ENCODE measurements at places on chromosomes 3 and 15.

GRCh38 chr3:104044002-104044401 lies 1322.7 kb upstream of the ALCAM start:
- no peak for DNase-seq

- DNase-seq: no peak
Measured at GRCh38 chr15:31266712-31267111, 59.9 kb upstream of the KLF13 start.

- no peak for DNase-seq
Measured at GRCh38 chr3:4356546-4357410, 53.6 kb downstream of the SETMAR start.

DNA sequence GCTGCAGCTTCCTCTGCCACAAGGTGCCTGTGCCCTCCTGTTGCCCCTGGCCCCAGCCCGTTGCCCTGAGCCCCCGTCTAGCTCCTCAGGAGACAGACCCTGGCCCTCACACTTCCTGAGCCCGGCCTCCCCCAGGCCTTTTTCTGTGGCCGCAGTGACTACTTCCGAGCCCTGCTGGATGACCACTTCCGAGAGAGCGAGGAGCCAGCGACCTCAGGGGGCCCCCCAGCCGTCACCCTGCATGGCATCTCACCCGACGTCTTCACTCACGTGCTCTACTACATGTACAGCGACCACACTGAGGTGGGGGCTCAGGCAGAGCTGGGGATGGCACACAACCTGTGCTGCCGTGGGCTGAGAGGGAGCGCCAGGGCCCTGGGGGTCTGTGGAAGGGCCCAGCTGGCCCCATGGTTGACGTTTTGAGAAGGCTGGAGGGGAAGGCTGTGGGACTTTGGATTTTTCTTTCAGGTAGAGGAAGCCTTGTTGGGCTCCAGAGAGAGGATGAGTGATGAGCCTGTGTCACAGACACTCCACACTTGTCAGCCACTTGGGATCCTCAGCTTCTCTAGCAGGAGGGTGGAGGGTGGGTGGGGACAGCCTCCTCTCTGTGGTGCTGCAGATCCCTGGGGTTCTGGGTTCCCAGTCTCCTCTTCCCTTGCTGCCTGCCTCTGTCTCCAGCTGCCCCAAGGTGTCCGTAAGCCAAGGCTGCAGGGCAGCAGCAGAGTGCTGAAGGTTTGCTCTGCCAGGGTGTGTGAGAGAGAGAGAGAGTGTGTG lies 5.0 kb downstream of the ABTB1 start:
- no peak for DNase-seq

DNA sequence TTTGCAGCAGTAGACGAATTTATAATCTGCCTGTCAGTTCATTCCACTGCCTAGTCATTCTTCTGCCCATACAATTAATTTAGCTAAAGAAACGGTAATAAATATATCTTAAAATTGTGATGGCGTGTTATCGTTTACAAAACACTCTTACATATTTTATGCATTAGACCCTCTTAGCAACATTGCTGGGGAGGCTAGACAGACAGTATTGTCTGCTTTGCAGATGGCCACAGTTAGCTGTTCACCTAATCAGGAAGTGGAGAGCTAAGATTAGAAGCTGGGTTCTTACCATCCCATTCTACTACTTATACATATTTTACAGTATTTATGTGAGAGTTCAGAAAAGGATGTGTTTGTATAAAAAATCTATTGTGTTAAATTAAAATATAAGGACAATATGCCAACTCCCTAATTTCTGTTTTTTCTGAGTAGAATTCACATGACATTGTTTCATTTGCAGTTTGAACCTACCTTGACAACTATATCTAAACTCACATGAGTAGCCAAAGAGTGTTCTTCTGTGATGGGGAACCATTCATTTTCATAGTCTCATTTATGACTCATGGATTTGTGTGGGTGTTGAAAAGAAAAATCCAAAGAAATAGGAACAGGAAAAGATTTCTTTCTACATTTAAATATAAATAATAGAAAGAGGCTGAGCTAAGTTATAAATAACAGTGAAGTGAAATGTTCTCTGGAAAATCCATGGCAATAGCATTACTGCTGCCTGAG lies 41.7 kb upstream of the C3orf80 start:
- DNase-seq: no peak

- no peak for DNase-seq
Measured at GRCh38 chr15:80636675-80637074, 58.4 kb upstream of the ABHD17C start.

GRCh38 chr15:39641191-39641889 lies 60.5 kb downstream of the THBS1 start:
- peak; percentile 63 for DNase-seq

DNA sequence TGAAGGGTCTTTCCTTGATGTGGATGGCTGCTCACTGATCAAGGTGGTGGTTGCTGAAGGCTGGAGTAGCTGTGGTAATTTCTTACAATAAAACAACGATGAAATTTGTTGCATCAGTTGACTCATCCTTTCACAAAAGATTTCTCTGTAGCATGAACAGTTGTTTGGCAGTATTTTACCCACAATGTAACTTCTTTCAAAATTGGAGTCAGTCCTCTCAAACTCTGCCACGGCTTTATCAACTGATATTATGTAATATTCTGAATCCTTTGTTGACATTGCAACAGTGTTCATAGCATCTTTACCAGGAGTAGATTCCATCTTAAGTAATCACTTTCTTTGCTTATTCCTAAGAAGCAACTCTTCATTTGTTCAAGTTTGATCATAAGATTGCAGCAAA lies 252.6 kb downstream of the UBE2E2 start:
- no peak for DNase-seq

GRCh38 chr3:86938416-86939105 lies 52.4 kb downstream of the VGLL3 start:
- DNase-seq: no peak

All from LoVo (cell line).